ENCODE measurements at places on chromosomes 11 and 22. TPM values are rescaled to one million over a fixed set of nuclear protein-coding genes. Genes with fewer than 3 reads are reported as not detected.

Gene DGAT2
- 14.9 TPM for total RNA-seq

GRCh38 chr11:48093323-48093722 lies 113.0 kb downstream of the PTPRJ start:
- no peak overlapping the region for H3K4me3 ChIP-seq
- peaks cover 40% of the 10 kb centered on the region for H3K4me1 ChIP-seq
- no peak overlapping the region for H3K27ac ChIP-seq
- H3K27me3 ChIP-seq: no peaks in the 10 kb centered on the region

Gene ADORA2A
- 16.8 TPM for total RNA-seq

GRCh38 chr11:73306977-73307322 lies 1.1 kb upstream of the ARHGEF17 start:
- peaks cover 53% of the 10 kb centered on the region for H3K4me1 ChIP-seq
- DNase-seq: no peak
- H3K27me3 ChIP-seq: peaks cover 20% of the 10 kb centered on the region
- H3K36me3 ChIP-seq: no peaks in the 10 kb centered on the region
- peak overlapping the region; percentile 69 for H3K4me3 ChIP-seq
- H3K27ac ChIP-seq: peak overlapping the region; percentile 81

DNA sequence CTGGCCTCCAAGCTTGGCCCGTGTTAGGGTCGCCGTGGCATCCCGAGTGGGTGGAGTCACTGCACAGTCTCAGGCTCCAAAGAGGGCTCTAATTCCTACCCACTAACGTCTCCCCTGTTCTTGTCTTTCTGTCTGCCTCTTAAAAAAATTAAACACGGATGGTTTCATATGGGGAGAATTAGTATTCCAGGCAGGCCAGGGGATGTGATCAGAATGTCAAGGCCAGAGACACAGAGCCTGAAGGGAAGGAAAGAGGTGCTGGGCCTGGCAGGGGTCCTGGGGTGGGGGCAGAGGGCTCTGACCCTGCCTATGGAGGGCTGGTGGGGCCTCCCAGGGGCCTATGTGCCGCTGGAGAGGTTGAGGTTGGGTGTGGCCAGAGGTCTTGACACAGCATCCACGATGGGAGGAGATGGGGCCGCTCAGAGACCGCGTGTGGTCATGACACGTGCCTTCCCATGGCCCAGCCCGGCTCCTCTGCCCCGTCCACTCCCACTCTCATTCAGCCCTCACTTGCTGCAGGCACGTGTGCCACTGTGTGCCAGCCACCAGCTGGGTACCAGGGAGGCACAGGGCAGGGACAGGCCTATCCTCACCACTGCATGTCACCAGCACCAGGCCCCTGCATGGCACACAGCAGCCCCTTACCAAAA lies 56.5 kb downstream of the FLRT1 start:
- H3K4me3 ChIP-seq: no peak overlapping the region
- no peak for DNase-seq
- H3K36me3 ChIP-seq: no peaks in the 10 kb centered on the region
- H3K27ac ChIP-seq: no peak overlapping the region

DNA sequence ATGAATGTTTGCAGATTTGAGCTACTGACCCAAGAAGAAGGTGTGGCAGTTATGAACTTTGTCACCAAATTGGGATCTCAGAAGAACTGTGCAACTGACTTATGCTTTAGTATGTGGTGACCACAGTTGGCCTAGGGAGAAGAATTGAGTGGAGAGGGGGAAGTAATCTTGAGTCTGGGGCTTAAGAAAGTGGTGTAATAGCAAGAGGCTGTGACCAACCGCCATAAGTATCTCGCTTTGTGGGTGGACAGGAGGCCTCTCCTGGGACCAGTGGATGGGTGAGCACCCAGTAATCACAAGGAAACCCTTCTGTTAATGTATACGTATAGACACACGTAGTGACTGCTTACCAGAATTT lies 12.7 kb upstream of the IL10RA start:
- H3K4me1 ChIP-seq: peaks cover 11% of the 10 kb centered on the region
- no peaks in the 10 kb centered on the region for H3K36me3 ChIP-seq
- H3K27ac ChIP-seq: no peak overlapping the region
- DNase-seq: no peak

- H3K27me3 ChIP-seq: no peaks in the 10 kb centered on the region
- peaks cover 7% of the 10 kb centered on the region for H3K4me1 ChIP-seq
- DNase-seq: peak; percentile 76
- H3K36me3 ChIP-seq: peaks cover 5% of the 10 kb centered on the region
- no peak overlapping the region for H3K27ac ChIP-seq
These were observed 62.4 kb downstream of the NECTIN1 start for GRCh38 chr11:119666463-119667131.

Gene ACRV1
- total RNA-seq: not detected

- no peaks in the 10 kb centered on the region for H3K27me3 ChIP-seq
- H3K36me3 ChIP-seq: no peaks in the 10 kb centered on the region
- H3K4me3 ChIP-seq: no peak overlapping the region
These were observed 53.1 kb upstream of the SHISAL1 start for GRCh38 chr22:44365832-44366231.

DNA sequence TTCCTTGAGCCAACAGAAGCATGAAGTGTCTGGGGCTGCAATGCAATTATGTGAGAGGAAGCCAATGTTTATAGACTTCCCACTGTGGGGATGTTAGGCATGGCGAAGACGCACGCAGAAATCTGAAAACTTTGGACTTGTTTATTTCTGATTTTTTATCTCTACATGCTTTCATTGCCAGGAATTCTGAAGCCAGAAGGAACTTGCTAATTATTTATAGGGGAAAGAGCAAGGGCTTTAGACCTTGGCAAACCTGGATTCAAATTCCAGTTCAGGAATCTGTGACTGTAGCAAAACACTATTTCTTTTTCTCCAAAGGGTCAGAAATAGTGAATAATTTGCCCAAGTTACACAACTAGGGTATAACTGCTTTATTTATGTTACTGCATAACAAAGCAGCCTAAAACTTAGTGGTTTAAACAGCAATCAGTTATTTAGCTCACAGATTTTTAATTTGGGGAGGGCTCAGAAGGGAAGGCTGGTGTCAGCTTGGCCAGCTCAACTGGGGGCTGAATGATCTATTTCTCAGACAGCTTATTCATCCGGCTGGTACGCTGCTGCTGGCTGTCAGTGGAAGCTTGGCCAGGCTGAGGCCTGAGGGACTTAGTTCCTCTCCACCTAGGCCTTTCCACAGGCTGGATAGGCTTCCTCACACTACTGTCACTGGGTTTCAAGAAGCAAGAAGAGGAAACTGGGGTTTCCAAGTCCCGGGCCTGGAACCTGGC lies 1.9 kb upstream of the OR6Q1 start:
- H3K36me3 ChIP-seq: no peaks in the 10 kb centered on the region
- no peaks in the 10 kb centered on the region for H3K4me1 ChIP-seq
- DNase-seq: no peak
- H3K27me3 ChIP-seq: no peaks in the 10 kb centered on the region
- no peak overlapping the region for H3K4me3 ChIP-seq
- peak overlapping the region; percentile 9 for H3K27ac ChIP-seq

- no peak overlapping the region for H3K27ac ChIP-seq
- DNase-seq: no peak
- H3K4me3 ChIP-seq: no peak overlapping the region
- no peaks in the 10 kb centered on the region for H3K4me1 ChIP-seq
- no peaks in the 10 kb centered on the region for H3K36me3 ChIP-seq
- no peaks in the 10 kb centered on the region for H3K27me3 ChIP-seq
These were observed 63.0 kb downstream of the RPL27A start for GRCh38 chr11:8745431-8746253.

DNA sequence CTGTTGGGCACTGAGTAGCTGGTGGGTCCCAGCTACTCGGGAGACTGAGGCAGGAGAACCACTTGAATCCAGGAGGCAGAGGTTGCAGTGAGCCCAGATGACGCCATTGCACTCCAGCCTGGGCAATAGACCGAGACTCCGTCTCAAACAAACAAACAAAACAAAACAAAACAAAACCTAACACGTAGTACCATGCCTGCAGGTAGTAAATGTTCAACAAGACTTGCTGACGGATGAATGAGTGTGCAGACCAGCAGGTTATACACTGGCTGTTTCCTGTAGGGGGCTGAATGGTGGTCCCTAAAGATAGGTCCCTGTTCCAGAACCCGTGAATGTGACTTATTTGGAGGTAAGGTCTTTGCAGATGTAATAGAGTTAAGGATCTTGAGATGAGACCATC lies 12.8 kb upstream of the MRGPRD start:
- H3K27me3 ChIP-seq: peaks cover 55% of the 10 kb centered on the region
- peaks cover 4% of the 10 kb centered on the region for H3K4me1 ChIP-seq
- no peak overlapping the region for H3K27ac ChIP-seq
- DNase-seq: no peak
- no peak overlapping the region for H3K4me3 ChIP-seq

- H3K4me3 ChIP-seq: no peak overlapping the region
- no peaks in the 10 kb centered on the region for H3K36me3 ChIP-seq
- H3K4me1 ChIP-seq: no peaks in the 10 kb centered on the region
- no peak for DNase-seq
- H3K27ac ChIP-seq: no peak overlapping the region
These were observed 62.5 kb upstream of the RRM1 start for GRCh38 chr11:4032097-4032496.

Gene THAP12
- 27.1 TPM for total RNA-seq

- H3K4me3 ChIP-seq: no peak overlapping the region
- no peak for DNase-seq
- H3K27ac ChIP-seq: peak overlapping the region; percentile 76
- no peaks in the 10 kb centered on the region for H3K36me3 ChIP-seq
- H3K4me1 ChIP-seq: peaks cover 37% of the 10 kb centered on the region
These were observed 89.6 kb upstream of the CRYBB3 start for GRCh38 chr22:25109878-25110595.

DNA sequence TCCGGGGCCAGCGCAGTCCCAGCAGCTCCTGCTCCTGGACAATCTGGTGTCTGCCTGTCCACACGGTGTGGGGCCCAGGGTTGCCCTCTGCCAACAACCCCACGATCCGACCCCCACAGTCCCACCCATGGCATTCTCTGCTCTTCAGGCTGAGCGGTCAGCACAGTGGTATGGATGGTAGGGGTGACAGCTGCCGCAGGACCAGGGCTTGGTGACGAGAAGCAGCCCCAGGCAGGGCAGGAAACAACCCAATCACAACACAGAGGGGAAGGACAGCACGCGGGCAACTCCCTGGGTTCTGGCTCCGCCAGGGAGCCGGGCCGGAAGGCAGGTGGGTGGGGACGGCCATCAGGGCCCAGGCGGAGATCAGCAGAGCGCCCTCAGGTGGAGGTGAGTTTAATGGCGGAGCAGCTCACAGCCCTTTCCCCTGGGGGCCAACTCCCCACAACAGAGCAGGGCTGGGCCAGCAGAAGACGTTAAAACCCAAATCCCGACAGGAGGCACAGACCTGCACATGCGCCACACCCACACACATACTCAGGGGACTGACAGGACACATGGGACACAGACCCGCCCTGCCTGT lies 5.3 kb upstream of the CHADL start:
- H3K4me1 ChIP-seq: no peaks in the 10 kb centered on the region
- H3K27me3 ChIP-seq: no peaks in the 10 kb centered on the region
- no peak overlapping the region for H3K4me3 ChIP-seq
- no peak for DNase-seq

GRCh38 chr11:114262681-114263512 lies 33.3 kb upstream of the NNMT start:
- no peaks in the 10 kb centered on the region for H3K27me3 ChIP-seq
- no peaks in the 10 kb centered on the region for H3K36me3 ChIP-seq
- no peak overlapping the region for H3K4me3 ChIP-seq
- no peak overlapping the region for H3K27ac ChIP-seq

- no peaks in the 10 kb centered on the region for H3K27me3 ChIP-seq
- no peaks in the 10 kb centered on the region for H3K36me3 ChIP-seq
- no peak overlapping the region for H3K4me3 ChIP-seq
These were observed 174.2 kb upstream of the ARHGAP20 start for GRCh38 chr11:110886288-110886970.

Gene IGSF9B
- total RNA-seq: 8.7 TPM

Gene TMPRSS4
- 2.9 TPM for total RNA-seq

Gene CREB3L1
- total RNA-seq: 40.5 TPM

Gene ZP1
- not detected for total RNA-seq

DNA sequence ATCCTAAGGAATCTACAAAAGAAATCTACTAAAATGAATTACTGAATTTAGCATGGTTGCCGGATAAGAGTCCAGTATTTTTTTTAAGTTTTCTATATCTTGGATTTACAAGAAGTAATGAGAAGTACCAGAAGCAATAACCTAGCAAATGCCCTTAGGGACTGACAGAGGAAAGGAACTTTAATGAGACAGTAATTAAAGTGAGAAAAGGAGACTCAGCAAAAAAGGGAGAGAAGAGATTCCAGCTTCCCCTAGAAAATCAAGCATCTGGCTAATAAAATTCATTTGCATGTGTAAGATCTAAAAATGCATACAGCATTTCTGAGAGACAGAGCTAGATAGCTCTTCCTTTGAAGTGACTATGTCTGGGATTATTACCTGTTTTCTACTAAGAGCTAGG lies 39.1 kb downstream of the IZUMO1R start:
- DNase-seq: no peak
- no peak overlapping the region for H3K4me3 ChIP-seq
- no peaks in the 10 kb centered on the region for H3K36me3 ChIP-seq
- H3K27ac ChIP-seq: no peak overlapping the region
- H3K4me1 ChIP-seq: no peaks in the 10 kb centered on the region

- H3K27ac ChIP-seq: no peak overlapping the region
- H3K4me1 ChIP-seq: no peaks in the 10 kb centered on the region
- no peaks in the 10 kb centered on the region for H3K36me3 ChIP-seq
- no peak overlapping the region for H3K4me3 ChIP-seq
These were observed 1248.9 kb downstream of the JRKL start for GRCh38 chr11:97638641-97639224.

DNA sequence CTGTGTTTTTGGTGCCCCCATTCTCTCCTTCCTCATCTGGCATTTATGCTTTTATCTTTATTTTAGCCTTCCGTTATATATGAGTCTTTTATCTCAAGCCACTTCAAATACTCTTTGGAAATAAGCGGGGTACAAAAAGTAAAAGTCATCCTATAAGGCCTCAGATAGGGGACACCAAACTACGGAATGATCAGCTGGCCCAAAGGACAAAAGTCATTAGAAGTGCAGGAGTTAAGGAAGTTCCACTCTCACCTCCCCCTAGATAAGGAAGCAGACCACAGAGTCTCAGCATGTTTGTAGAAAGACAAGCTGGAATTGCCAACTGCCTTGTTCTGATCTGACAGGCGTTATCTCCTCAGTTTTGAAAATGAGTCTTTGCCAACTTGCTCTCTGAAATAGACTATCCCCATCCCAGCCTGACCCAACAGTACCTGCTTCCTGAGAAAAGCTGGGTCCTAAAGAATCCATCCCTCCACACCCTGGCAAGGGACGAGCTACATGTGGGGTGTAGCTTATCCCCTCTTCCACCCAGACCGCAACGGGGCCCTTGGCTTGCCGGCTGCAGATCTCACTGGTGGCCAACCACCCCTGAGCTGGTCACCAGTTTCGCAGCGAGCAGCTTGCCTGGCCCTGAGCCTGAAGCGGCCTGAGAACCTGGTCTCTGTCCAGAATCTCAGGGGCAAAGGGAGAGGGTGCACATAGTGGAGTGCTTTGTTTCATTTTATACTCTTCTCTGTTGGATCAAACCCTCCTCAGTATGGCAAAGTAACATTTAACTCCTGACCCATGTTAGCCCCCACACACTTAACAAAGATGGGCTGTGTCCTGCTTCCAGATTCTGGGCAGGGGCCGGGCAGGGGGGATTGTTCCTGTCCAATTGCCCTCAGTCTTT lies 13.8 kb downstream of the FADS2 start:
- H3K27ac ChIP-seq: no peak overlapping the region
- H3K27me3 ChIP-seq: no peaks in the 10 kb centered on the region
- DNase-seq: no peak
- no peaks in the 10 kb centered on the region for H3K4me1 ChIP-seq
- no peak overlapping the region for H3K4me3 ChIP-seq

Gene ANGPTL5
- total RNA-seq: 0.34 TPM

Gene PSMA1
- 109 TPM for total RNA-seq

- H3K4me3 ChIP-seq: no peak within 1 kb of the TSS
- no peaks in the 10 kb centered on the region for H3K27me3 ChIP-seq
- H3K36me3 ChIP-seq: peaks cover 21% of the 10 kb centered on the region
- DNase-seq: no peak
These were observed at the start of gene UCP3 for GRCh38 chr11:74008373-74009229. Gene UCP3 (minus strand): TSS chr11:74009085. CDS start chr11:74007042, 2,043 bp downstream.

Gene C11orf16
- total RNA-seq: not detected
